Activated CD4-positive, alpha-beta T cell treated with anti-CD3 and anti-CD28 coated beads, Interleukin-2, amount 50 U/mL, for 24 hours (primary cell): ENCODE measurements at places on chromosomes 4 and X.

- no peak for DNase-seq
Observed at GRCh38 chrX:150522494-150522893, 45.9 kb upstream of the MTM1 start.

GRCh38 chr4:105714071-105714521, 5.5 kb downstream of the GSTCD start:
- no peak for DNase-seq

GRCh38 chrX:25016361-25016671, 551 bp upstream of the ARX start:
- DNase-seq = no peak

- DNase-seq = no peak
Observed at GRCh38 chrX:45801554-45801953, 600.9 kb upstream of the DIPK2B start.

DNA sequence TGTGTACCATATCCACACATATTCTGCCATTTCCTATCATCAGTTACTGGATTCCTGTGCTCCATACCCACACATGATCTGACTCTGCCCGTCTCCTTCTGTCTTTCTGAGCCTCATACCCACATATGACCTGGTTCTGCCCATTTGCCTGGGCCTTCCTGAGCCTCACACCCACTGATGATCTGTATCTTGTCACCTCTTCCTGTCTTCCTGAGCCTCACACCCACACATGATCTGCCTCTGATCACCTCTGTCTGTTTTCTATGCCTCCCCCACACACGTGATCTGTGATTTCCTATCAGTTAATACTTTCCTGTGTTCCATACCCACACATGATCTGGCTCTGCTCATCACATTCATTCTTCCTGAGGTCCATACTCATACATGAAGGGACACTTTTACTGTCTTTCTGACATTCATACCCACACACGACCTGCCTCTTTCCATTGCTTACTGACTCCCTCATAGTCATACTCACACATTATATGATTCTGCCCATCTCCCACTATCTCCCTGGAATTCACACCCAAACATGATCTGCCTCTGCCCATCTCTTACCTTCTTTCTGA, 32.5 kb downstream of the SCML1 start:
- DNase-seq = no peak

- no peak for DNase-seq
Observed at GRCh38 chrX:134948333-134949241, 42.2 kb upstream of the SMIM10 start.

DNA sequence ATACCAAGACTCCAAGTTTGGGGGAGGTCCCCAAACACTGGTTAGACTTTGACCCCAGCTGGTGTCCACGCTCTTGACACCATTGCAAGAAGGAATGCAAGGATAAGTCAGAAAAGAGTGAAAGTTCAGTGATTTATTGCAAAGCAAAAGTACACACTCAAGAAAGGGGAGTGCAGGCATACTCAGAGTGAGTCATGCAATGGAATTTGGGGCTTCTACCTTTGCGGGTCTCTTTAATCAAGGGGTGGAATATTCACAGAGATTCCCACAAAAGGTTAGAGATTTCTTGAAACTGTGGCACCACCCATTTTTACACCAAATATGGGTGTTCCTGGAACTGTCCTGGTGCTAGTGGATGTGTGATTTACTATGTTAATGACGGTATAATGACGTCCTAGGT, 5.2 kb upstream of the SMIM10L2A start:
- DNase-seq = no peak

- DNase-seq = no peak
Observed at GRCh38 chrX:154348114-154348531, 26.3 kb downstream of the FLNA start.

DNA sequence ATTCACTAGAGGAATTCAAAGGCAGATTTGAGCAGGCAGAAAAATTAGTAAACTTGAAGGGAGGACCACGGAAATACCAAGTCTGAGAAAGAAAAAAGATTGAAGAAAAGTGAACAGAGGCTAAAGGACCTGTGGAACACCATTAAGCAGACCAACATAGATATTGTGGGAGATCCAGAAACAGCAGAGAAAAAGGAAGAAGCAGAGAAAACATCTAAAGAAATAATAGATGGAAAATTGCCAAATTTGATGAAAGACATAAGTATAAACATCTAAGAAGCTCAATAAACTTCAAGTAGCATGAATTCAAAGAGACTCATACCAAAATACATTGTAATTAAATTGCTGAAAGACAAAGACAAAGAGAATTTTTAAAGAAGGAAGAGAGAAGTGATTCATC, 31.0 kb downstream of the ADAMTS3 start:
- DNase-seq = no peak
